ENCODE measurements at places on chromosomes 13 and 19.
A peak's percentile ranks its signal among the peaks of the same experiment; 100 is the strongest.

DNA sequence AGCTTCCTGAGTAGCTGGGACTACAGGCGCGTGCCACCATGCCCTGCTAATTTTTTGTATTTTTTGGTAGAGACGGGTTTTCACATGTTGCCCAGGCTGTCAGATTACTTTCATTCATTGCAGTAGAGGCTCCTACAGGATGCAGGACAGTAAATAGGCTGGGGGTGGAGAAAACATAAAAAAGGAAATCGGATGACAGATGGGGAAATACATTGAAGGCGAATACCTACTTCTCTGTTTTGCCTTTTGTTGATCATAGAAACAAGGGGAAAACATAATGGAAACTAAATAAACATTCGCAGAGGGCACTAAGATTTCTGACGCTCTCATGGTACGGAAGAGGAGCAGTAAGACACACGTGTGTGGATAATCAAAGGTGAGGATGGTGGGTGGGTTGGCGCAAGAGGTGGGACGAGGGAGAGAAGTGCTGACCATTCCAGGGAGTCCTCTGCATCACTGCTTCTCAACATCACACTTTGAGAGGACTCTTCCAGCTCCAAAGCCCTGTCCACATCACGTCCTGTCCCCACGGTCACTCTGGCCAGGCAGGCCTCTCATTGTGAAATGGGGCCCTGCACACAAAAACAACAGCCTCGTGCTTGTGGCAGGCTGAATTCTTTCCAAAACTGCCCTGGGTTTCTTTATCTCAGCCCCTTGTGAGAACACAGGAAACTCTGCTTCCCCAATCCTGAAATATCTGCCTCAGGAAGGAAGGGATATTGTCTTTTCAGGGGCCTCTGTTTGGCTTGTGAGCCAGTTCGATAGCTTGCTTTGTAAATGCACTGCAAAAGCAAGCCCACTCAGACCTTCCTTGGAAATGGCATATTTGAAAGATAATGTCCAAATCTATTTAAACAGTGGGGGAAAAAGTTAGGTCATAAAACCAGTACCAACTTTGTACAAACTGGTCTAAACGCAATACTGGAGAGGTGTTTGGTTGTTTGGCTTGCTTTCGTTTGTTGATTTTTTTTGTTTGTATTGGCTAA, 188.5 kb downstream of the FOXO1 start:
- peak; percentile 2 for DNase-seq

DNA sequence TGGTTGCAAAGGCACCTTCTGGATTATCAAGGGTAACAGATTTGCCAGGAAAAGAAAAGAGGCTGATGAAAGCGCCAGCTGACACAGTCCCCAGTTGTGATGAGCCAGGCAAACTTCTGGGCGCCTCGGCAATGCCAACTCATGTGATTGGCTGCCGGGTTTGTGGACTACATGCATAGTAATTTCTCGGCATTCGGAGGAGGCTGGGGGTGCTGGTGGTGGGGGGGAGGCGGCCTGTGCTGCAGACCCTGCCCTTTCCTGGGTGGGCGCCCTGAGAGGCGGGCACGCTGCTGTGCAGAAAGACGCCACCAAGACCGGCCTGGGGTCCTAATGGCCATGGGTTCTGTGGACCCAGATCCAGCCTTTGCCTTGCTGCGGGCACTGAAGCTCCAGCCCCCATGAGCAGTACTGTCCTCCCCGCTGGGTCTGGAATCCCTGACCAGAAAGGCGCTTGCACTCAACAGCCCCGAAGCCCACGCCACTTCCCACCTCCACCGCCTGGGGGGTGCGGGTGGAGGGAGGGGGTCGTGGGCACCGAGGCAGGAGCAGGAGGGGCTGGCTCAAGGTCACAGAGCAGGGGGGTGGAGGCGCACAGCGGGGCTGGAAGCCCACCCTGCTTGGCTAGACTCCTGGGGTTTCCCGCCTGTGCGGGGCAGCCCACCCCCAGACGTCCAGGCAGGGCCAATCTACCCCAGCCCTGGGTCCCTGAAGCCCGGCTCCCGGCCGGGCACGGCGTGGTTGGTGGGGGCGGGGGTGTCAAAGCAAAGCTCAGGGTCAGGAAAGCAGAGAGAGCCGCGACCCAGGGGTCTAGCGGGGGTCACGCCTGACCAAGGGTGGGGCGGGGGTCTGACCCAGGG, 1.0 kb downstream of the DIRAS1 start:
- DNase-seq = peak; percentile 54

- DNase-seq = no peak
These were observed 6.9 kb upstream of the TIMM13 start for GRCh38 chr19:2434267-2434666.

DNA sequence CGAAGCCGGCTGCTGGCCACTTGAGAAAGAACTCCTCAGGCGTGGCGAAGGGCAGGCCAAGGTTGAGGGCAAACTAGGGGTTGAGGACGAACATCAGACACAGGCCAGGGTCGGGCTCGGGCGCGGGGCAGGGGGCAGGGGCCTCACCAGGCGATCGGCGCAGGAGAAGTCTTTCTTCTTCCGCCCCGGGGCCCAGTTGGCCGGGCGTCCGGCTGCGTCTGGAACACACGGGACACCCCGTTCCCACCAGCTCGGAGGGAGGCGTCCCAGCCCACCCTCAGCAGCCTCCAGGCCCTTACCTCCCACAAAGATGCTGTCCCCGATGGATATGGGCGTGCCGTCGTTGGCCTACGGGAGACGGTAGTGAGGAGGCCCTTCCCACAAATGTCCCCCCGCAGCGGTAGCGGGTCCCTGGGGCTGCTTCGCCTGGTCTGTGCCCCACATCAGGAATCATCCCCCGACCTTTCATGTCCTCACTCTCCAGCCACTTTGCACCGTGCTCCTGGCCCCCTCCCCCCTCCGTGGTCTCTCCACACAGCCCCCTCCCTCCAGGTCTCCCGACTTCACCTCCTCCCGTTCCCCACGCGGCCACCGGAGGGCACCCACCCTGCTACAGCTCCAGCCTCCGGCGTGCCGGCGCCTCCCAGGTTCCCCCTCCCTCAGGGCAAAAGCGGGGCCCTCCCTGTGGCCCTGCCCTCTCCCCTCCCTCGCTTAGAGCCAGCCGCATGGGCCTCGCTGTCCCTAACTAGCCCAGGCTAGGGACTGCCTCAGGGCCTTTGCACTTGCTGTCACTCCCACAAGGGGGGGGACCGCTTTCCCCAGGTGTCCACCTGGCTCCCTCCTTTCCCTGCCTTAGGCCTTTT, 4.8 kb downstream of the PNKP start:
- DNase-seq = no peak

DNA sequence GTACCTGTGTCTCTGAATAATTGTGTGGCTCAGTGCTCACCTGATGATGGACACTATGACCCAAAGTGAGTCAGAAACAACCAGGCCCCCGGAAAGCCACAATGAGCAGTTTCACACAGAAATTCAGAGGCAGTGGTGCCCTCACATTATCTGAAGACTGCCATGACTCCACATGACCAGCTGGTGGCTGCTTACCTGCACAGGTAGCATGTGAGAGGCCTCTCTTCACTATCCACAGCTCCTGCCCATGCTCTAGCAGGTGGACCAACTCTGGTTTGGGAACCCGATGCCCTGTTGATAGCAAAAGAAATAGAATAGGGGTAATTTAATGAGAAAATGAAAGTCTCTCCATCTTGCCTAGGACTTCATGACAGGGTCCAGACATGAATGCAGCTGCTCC, 7.2 kb downstream of the ZNF550 start:
- DNase-seq = no peak

DNA sequence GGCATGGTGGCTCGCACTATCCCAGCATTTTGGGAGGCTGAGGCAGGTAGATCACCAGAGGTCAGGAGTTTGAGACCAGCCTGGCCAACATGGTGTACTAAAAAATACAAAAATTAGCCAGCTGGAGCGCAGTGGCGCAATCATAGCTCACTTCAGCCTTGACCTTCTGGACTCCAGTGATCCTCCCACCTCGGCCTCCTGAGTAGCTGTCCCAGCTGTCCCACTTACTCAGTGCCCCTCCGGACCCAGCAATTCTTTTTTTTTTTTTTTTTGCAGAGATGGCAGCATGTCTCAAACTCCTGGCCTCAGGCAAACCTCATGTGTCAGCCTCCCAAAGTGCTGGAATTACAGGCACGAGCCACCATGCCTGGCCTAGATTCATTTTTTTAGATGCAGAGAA, 2.3 kb upstream of the ADAT3 start:
- no peak for DNase-seq

DNA sequence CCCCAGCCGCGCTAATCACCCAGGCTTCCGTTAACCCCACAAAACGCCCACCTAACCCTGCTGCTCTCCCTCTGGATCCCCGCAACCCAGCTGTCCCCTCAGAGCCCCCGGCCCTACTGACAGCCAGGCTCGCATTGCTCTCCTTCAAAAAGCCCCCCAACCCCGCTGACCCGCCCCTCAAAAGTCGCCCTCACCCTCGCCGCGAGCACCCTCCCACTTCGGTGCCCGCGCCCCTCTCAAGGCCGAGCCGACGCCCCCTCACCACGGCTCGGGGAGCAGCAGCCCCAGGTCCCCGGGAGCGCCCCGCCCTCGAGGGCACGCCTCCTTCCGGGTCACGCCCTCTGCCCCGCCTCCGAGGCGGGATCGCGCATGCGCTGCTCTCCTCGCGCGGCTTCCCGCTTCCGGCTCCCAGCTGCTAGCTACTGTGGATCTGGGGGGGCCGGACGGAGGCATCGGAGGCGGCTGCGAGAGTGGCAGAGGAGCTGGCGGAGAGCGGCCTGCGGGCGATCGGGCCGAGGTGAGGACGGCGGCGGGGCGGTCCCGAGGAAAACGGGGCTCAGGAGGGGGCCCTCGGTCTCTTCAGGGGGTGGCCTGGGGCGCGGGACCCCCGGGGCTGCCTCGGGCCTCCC, 46.1 kb downstream of the ARHGEF18 start:
- peak; percentile 71 for DNase-seq

DNA sequence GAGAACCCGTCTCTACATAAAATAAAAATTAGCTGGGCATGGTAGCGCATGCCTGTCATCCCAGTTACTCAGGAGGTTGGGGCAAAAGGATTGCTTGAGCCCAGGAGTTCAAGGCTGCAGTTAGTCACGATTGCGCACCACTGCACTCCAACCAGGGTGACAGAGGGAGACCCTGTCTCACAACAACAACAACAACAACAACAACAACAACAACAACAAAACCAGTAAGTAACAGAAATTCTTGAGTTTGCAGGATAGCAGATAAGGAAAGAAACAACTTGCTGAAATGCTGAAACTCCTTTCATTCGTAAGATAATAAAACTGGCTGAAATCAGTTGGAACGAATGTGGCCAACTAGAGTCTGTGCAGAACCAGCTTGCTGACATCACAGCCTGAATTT, 23.1 kb upstream of the URI1 start:
- DNase-seq = no peak

DNA sequence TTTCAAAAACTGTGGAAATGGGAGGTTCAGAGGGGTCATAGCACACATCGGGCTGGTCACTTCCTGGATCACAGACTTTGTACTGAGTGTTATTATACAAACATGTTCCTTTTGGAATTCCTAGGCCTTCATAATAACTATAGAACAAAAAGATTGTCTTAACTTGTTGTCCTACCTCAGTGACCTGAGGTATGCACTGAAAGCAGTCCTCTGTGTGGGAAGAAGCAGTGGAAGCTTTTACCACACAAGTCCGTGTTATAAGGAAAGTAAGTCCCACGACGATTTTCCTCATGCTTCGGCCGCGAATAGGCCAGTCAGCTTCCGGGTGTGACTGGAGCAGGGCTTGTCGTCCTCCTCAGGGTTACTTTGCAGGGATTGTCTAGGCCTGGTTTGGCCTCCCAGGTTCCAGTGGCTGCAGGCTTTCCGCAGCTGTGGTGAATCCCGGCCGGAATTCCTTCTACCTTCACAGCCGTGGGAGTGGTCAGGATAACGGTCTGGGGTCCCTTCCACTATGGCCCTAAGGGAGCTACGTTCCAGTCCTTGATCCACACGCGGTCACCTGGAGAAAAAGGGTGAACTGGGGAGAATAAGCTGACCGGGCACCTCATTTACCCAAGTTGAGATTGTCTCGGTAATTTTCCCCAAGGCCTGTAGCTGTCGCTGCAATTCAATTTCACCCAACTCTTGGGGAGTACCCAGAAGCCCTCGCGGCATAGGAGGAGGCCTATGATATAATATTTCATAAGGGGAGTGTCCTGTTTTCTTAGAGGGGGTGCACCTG, 16.0 kb downstream of the NAPSA start:
- DNase-seq = no peak

DNA sequence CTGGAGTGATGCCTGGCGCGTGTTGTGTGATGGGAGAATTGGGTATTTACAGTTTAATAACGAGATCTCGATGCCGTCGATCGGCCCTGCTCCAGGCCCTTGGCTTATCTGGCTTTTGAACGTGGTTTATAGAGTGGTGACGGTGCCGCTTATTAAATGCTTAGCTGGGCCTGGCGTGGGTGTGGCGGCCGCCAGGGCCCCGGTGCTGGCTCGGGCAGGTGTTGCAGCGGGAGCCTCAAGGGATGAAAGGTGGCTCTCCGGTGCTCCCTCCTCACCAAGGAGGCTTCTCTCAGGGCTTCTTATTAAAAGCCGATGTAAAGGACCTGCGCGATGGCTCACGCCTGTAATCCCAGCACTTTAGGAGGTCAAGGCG, 173.8 kb downstream of the KDM4B start:
- no peak for DNase-seq

DNA sequence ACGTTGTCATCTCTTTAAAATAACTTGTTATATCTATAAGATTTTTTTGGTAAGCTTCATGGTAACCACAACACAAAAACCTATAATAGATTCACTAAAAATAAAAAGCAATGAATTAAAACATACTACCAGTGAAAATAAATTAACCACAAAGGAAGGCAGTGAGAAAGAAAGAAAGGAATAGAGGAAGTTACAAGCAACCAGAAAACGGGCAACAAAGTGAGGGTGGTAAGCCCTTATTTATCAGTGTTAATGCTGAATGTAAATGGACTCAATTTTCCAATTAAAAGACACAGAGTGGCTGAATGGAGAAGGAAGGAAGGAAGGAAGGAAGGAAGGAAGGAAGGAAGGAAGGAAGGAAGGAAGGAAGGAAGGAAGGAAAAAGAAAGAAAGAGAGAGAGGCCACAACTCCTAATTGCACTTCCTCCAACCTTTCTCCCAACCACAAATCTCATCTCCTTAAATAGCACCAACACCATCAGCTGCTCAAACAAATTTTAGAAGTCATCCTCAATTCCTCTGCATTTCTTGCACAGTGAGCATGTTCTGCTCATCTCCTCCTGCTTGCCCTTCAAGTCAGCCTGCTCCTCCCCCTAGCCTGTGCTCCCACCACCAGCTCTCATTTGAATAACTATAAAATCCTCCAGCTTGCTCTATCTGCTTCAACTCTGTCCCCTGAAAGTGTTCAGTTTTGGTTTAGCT, 48.6 kb downstream of the CCNA1 start:
- no peak for DNase-seq
